NCI-H510A treated with DMSO at 0.1 percent for 48 hours (cell line): ENCODE measurements at places on chromosomes 3 and 15.

- DNase-seq, result no peak
These were observed 32.2 kb upstream of the SEC22A start for GRCh38 chr3:123169492-123169929.

GRCh38 chr15:99511866-99512661 is 53.7 kb upstream of the MEF2A start:
- DNase-seq, result no peak

DNA sequence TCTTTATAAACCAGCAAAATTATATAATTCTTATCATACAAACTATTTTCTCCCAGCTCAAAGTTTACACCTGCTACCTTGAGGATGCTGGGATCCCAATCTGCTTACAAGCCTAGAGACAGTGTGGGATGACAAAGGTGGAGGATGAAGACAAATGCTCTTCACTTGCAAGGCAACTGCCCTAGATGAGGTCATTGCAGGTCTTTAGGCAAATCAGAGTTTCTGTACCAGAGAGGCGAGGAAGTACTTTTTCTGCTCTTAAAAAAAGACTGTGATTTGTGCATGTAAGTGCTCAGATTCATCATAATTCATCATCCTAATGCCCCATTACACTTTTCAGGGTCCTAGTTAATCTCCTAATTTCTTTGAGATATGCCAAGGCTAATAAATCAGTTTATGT is 376.1 kb downstream of the ZPLD1 start:
- no peak for DNase-seq

DNA sequence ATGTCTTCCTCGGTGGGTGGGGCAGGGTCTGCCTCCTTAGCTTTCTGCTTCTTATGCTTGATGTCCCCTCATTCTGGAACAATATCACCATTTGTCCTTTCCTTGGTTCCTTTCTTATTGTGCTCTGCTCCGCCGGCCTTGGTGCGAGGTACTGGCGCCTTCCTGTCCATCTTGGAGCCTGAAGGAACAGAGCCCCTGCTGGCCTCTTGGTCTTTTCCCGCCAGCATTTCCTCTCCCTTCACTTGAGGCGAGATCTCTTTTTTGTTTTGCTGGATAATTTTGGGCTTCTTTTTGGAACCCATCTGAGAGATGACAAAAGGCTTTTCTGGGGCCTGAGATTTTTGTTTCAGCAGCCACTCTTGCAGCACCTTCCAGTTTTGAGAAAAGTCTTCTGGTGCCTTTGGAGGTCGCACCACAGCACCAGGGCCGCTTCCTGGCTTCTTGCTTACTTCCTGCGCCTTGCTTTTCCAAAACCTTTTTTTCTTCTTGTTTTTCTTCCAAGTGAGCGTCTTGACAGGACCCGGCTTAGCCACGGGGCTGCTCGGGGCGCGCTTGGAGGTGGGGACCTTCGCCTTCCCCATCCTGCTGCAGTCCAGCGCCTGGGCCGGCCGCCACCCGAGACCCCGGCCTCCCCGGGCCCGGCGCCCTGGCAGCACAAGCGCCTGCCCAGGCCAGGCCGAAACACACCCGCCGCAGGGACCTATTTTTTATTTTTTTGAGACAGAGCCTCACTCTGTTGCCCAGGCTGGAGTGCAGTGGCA is 127.1 kb downstream of the KLF13 start:
- no peak for DNase-seq

- no peak for DNase-seq
These were observed 32.0 kb upstream of the ZNF445 start for GRCh38 chr3:44509393-44509921.

- no peak for DNase-seq
These were observed 521.0 kb downstream of the GABRG3 start for GRCh38 chr15:27491666-27492621.

- DNase-seq, result no peak
These were observed 130.3 kb downstream of the GHSR start for GRCh38 chr3:172317984-172318383.

DNA sequence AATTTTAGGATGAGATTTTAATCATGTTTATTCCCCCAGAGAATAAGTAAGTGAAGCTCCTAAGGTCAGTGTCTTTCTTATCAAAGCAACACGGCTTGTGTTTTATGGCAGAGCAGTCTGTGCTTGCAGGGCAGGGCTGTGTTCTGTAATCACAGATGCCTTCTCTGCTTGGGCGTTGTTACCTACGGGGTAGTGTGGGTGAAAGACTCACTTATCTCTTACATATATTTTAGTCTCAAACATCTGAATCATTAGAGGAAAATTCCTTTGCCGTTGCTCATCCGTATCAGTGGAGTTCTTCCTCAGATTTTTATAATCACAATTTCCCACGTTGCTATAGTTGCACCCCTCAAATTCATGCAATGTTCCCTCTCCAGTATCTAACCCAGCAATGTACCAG is 271.7 kb upstream of the MEIS2 start:
- no peak for DNase-seq

- DNase-seq, result no peak
These were observed 54.6 kb downstream of the SST start for GRCh38 chr3:187615630-187616029.

- DNase-seq, result no peak
These were observed 273.1 kb downstream of the GABRG3 start for GRCh38 chr15:27244047-27244446.
